Left ventricle myocardium inferior (tissue), 1 donor: ENCODE measurements at places on chromosomes 2 and 18.

GRCh38 chr2:65647249-65647842 lies 214.9 kb upstream of the SPRED2 start:
- no peaks in the 10 kb centered on the region for H3K4me1 ChIP-seq
- no peaks in the 10 kb centered on the region for H3K27me3 ChIP-seq
- H3K4me3 ChIP-seq = no peak overlapping the region
- H3K27ac ChIP-seq = no peak overlapping the region
- DNase-seq = no peak
- H3K36me3 ChIP-seq = no peaks in the 10 kb centered on the region

GRCh38 chr18:56245866-56246580 lies 392.4 kb downstream of the TXNL1 start:
- DNase-seq = no peak
- no peak overlapping the region for H3K4me3 ChIP-seq
- H3K36me3 ChIP-seq = no peaks in the 10 kb centered on the region
- no peak overlapping the region for H3K27ac ChIP-seq

- H3K4me1 ChIP-seq = no peaks in the 10 kb centered on the region
- H3K27ac ChIP-seq = no peak overlapping the region
- no peak overlapping the region for H3K4me3 ChIP-seq
- DNase-seq = no peak
These were observed 1277.0 kb upstream of the SLC39A10 start for GRCh38 chr2:194380011-194380410.

DNA sequence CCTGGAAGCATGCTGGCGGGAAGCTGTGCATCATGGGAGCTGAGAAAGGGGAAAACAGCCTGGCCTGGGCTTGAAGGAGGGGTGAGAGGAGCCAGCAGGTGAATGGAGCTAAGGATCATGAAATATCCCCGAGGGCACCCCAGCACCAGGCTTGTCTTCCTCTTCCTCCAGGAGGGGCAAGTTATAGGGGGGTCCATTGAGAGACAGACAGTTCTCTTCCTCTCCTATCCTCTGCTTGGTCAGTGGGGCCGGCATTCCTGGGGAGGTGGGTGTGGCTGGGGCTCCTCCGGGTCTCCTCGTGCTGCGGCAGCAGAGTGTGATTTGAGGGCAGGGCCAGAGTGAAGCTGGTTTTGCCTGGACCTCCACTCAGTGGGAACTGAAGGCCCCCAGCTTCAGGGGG lies 78.9 kb downstream of the LIPG start:
- no peak overlapping the region for H3K27ac ChIP-seq
- H3K4me1 ChIP-seq = no peaks in the 10 kb centered on the region
- H3K4me3 ChIP-seq = no peak overlapping the region
- peaks cover 42% of the 10 kb centered on the region for H3K27me3 ChIP-seq
- no peak for DNase-seq

DNA sequence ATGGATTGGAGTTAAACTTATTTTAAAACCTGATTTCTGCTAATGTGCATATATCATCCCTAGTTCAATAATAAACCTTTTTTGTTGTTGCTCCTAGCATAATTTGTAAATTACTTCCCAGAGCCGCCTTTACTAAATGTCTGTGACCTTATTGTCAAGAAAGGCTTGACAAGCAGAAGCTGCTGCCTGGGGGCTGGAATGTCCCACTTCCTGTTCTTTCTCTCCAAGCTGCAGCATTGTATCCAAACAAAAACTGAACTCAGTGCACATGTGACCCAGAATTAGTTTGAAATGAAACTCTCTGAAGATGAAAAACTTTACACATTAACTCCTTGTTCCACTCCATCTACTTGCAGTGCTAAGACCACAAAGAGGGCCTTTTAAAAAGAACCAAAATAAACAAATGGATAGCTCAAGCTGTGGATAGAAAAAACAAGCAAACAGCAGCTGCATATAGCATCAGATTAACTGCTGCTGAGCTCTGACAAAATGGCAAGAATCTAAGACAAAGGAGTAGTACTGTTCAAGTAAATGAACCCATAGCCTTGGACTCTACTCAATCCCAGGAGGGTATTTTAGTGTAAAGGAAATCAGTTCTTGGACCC lies 99.8 kb upstream of the NEUROD1 start:
- H3K36me3 ChIP-seq = no peaks in the 10 kb centered on the region
- H3K27ac ChIP-seq = peak overlapping the region; percentile 16
- no peak for DNase-seq
- H3K27me3 ChIP-seq = no peaks in the 10 kb centered on the region
- H3K4me1 ChIP-seq = peaks cover 12% of the 10 kb centered on the region

- H3K36me3 ChIP-seq = no peaks in the 10 kb centered on the region
- peaks cover 23% of the 10 kb centered on the region for H3K4me1 ChIP-seq
- peak overlapping the region; percentile 96 for H3K27ac ChIP-seq
- peak overlapping the region; percentile 77 for H3K4me3 ChIP-seq
- DNase-seq = peak; percentile 58
These were observed 803 bp upstream of the FIGN start for GRCh38 chr2:163736433-163737189.

GRCh38 chr2:20914087-20914486 lies 91.2 kb upstream of the LDAH start:
- peaks cover 7% of the 10 kb centered on the region for H3K4me1 ChIP-seq
- no peak overlapping the region for H3K27ac ChIP-seq
- no peak for DNase-seq
- no peak overlapping the region for H3K4me3 ChIP-seq
- H3K36me3 ChIP-seq = no peaks in the 10 kb centered on the region

DNA sequence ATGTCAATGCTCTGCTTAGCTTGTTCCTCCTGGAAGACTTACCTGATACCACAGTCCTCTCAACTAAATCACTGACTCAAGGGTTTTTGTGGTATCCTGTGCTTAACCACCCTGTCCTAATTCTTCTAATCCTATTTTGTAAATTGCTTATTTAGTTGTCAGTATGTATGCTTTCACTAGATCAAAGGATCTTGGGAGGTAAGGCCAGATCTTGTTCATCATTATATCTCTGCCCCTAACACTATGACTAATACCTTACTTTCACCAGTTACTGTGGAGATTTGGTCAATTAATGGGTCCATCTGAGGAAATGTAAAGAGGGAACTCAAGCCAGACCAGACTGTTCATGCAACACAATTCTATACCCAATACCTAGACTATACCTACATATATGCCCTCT lies 203.2 kb downstream of the GULP1 start:
- H3K36me3 ChIP-seq = no peaks in the 10 kb centered on the region
- no peak for DNase-seq
- no peaks in the 10 kb centered on the region for H3K4me1 ChIP-seq
- no peak overlapping the region for H3K4me3 ChIP-seq
- H3K27ac ChIP-seq = no peak overlapping the region

DNA sequence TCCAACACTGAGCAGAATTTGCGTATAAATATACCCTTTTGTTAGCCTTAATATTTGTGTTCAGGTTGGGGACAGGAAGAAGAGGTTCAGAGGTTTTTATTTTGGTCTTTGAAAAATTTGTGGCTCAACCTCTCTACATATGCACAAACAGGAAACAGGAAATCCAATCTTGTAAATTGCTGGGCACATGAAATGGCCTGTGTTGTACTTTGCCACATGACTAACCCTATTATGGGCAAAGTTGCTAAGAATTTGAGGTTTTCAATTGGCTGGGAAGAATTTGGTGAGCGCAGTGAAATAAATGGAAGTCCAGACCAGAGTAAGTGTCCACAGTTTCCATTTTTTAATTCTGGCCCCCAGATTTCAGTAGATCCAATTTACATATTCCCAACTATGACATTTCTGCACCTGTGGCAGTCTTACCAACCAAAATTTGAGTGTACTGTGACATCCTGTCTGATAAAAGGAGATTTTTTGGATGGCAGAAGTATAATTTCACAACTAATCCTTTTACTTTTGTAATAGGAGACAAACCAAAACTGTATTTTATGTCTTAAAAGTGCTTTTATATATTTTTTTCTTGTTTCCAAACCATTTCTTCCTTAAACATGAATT lies 63.6 kb downstream of the COX7A2L start:
- H3K4me1 ChIP-seq = no peaks in the 10 kb centered on the region
- DNase-seq = no peak

- DNase-seq = no peak
- peaks cover 45% of the 10 kb centered on the region for H3K4me1 ChIP-seq
- no peaks in the 10 kb centered on the region for H3K36me3 ChIP-seq
- H3K27ac ChIP-seq = no peak overlapping the region
- no peak overlapping the region for H3K4me3 ChIP-seq
These were observed 60.6 kb downstream of the CAB39 start for GRCh38 chr2:230773039-230773773.

GRCh38 chr2:213232649-213233437 lies 51.4 kb upstream of the SPAG16 start:
- H3K27ac ChIP-seq = no peak overlapping the region
- H3K36me3 ChIP-seq = no peaks in the 10 kb centered on the region
- peaks cover 5% of the 10 kb centered on the region for H3K27me3 ChIP-seq
- H3K4me1 ChIP-seq = no peaks in the 10 kb centered on the region
- DNase-seq = no peak
- no peak overlapping the region for H3K4me3 ChIP-seq

DNA sequence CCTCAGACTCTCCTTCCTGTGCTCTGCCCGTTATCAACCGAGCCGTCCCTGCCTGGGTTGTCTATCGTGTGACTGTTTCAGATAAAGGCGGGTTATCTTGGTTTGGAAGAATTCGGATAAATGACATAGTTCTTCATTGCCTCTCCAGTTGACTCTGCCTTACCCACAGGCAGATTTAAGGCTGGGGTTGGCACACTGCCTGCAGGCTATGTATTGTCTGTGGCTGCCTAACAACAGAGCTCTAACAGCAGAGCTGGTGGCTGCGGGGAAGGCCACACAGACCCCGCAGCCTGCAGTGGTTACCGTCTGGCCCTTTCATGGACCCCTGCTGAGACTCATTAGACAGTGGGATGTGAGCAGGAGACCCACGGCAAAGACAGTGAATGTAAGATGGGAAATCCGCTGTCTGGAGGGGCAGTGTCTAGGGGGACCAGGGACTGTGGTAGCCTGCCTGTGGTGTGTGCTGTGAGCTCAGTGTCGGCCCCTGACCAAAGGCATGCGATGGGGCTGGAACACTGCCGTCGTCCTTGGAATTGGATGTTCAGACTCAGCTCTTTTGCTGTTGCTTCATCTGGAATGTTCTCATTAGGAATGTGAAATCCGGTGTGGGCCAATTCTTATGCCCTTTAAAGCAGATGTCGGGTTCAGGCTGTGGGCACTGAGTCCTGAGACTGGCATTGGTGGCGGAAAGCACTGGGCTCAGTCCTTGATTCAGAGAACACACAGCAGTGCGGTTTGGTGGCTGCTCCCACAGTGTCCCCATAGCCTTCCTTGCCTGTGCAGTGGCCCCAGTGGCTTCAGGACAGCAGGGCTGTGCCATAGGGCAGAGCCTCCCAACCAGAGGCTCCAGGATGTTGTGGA lies 44.5 kb downstream of the SH3RF3 start:
- H3K36me3 ChIP-seq = no peaks in the 10 kb centered on the region
- H3K27me3 ChIP-seq = no peaks in the 10 kb centered on the region

- no peak overlapping the region for H3K4me3 ChIP-seq
- H3K36me3 ChIP-seq = no peaks in the 10 kb centered on the region
- no peaks in the 10 kb centered on the region for H3K27me3 ChIP-seq
- H3K4me1 ChIP-seq = no peaks in the 10 kb centered on the region
These were observed 17.4 kb downstream of the SLC38A11 start for GRCh38 chr2:164937864-164938401.

DNA sequence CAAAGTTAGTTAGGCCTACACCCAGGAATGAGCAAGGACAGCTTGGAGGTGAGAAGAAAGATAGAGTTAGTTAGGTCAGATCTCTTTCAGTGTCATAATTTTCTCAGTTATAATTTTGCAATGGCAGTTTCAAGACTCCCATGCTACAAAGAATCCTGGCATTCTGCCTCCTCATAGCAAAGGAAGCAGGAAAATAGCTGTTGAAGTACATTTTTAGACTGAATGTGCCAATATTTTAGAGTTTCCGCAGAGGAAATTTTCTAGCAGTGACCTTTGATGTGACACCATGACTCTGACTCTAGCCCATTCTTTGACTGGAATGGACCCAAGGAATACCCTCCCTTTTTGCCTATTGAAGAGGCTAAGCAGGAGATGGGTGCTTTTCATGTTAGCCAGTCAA lies 371.7 kb downstream of the PIK3C3 start:
- H3K27me3 ChIP-seq = no peaks in the 10 kb centered on the region
- no peaks in the 10 kb centered on the region for H3K36me3 ChIP-seq
- DNase-seq = no peak
- peaks cover 13% of the 10 kb centered on the region for H3K4me1 ChIP-seq

DNA sequence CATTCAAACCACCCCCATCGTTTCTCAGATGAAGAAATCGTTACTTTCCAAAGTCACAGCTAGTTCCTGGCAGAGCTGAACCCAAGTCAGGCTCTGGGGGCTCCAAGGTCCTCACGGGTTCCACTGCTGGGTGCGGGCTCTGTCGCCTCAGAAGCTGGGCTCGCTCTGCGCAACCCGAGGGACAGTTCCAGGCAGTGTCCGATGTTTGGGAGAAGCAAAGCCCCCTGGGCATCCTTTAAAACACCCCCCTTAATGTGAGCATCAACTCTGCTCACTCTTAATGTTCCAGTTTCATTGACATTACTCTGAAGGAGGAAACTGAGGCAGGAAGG lies 796 bp downstream of the AOX1 start:
- H3K27me3 ChIP-seq = peaks cover 18% of the 10 kb centered on the region
- H3K27ac ChIP-seq = peak overlapping the region; percentile 74
- H3K36me3 ChIP-seq = no peaks in the 10 kb centered on the region

DNA sequence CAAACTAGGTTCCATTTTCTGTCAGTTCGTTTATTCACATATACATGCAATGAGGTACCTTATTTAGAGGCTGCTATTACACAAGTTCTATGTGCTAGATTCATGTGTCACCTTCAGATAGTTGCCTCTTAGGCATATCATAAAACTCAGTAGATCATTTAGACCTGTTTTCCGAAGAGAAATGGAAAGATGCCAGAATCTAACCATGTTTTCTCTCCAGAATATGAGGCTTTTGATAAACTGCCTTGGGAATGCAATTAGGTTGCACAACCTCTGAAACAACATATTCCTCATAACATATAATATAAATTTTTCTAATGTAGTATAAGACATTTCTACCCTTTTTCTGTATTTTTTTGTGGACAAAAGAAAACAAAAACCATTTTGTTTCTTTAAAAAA lies 108.1 kb downstream of the PRPF40A start:
- H3K4me1 ChIP-seq = peaks cover 17% of the 10 kb centered on the region
- no peaks in the 10 kb centered on the region for H3K27me3 ChIP-seq
- no peak overlapping the region for H3K4me3 ChIP-seq
- no peak for DNase-seq

DNA sequence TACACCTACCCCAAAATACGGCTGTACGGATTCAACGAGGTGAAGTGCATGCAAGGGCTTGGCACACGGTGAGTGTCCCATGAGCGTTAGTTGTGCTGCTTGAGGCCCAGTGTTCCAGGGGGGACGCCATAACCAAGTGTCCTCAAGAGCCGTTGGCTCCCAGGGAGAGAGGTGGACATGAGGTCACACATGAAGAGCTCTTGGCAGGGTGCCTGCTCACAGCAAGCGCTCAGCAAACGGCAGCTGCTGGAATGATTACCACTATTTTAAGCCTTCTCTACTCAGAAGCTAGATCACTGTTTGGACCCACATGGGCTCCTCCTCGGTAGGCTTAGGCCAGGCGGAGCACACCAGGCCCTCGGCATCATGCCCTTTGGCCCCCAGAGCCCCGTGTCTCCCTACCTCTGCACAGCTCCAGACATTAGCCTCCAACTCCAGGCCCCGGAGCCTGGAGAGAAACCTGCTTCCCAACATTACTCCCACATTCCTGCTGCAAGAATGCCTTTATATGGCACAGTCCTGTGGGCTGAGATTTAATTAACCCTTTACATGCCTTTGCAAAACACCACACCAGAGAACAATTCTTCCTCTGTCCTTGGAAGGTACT lies 68.4 kb upstream of the PPP1CB start:
- no peaks in the 10 kb centered on the region for H3K36me3 ChIP-seq
- peaks cover 63% of the 10 kb centered on the region for H3K4me1 ChIP-seq
- peak overlapping the region; percentile 19 for H3K4me3 ChIP-seq
